ENCODE measurements at places on chromosomes 4 and X.

DNA sequence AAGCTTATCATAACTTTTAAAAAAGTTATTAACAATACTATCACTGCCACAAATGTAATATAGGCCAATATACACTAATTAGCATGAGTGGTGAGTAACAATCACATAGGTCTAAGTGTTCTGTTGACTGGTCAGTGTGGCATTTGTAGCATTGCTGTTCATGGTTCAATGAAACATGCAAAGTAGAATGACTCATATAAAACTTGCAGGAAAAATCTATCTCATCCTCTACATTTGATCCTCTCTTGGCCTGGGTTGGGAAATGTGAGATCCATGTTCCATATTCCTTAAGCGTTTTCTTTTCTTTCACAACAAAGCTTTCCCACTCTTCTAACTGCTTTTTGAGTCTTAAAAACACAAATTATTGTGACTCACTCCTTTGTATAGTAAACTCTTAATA is 1418.7 kb downstream of the FSTL5 start:
- DNase-seq: no peak

DNA sequence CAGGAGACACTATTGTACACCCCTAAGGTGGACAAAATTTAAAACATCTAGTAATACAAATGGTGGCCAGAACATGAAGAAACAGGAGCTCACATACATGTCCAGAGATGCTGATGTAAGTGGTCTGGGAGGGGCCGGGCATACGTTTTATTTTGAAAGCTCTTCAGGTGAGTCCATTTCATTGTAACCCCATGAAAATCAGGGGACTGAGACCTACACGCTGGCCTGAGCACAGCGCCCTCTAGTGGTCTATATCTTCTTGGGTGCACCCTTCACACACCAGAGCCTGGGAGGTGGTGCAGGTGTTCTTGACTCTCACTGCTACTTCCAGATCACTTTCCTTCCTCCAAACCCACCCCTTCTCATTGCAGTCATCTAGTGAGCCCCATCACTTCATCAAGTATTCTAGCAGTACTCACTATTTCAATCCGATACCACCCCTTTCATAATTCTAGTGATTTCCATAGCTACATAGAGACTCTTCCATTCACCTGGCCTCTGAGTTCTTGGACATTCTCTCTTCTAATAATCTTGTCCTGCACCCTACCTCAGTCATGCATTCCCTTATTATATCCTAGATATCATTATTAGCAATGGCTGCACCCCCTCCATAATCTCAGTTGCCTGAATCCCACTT is 4.3 kb upstream of the TLR6 start:
- peak; percentile 54 for DNase-seq

GRCh38 chr4:72893354-72894066 is 176.0 kb downstream of the COX18 start:
- no peak for DNase-seq

DNA sequence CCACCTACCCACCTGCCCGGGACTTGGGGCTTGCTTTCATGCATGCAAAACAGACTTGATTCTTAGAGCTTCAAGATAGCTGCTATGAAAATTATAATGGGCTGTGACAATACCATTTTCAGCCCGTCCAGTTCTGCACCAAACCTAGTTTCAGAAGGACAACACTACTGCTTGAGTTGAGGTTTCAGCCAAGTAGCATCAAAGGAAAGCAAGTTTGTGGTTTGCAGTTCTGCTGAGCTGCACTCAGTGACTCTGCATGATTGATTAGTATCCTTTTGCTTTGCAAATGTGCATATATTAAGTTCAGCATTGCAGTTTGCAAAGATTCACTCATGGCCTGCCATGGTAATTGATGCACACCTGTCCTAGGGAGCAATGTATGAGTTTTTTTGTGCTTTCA is 442.7 kb downstream of the RPA4 start:
- no peak for DNase-seq

GRCh38 chrX:34528081-34528480 is 129.0 kb downstream of the TMEM47 start:
- DNase-seq: no peak

- no peak for DNase-seq
Measured at GRCh38 chrX:16924631-16925480, 21.6 kb upstream of the REPS2 start.

DNA sequence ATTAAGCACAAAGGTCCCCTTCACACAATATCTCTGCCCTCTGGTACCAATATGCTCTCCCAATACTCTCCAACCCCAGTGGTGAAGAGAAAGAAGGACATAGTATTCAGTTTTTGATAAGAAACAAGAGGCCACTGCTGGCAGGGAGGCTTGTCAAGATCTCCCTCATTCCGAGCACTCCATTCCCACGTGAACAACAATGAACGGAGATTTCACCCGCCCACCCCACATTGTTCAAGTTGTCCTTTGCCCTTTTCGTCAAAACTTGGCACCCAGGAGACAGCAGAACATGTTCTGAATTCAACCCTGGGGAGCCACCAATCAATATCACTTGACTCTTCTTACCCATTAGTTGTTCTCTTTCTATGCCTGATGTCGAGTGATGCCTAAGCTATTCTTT is 54.2 kb upstream of the SLC25A4 start:
- DNase-seq: no peak
